ENCODE measurements at places on chromosomes 2 and 18. TPM values are rescaled to one million over a fixed set of nuclear protein-coding genes. Genes with fewer than 3 reads are reported as not detected.

Gene SLC9A4
- 0.22 TPM for total RNA-seq

GRCh38 chr2:45813003-45813941, 161.8 kb downstream of the PRKCE start:
- DNase-seq = no peak

Gene CSRNP3
- total RNA-seq = 1.4 TPM

GRCh38 chr2:238684362-238685326, 163.2 kb upstream of the TWIST2 start:
- no peak for DNase-seq

Gene RNF138
- total RNA-seq = 32.7 TPM

- DNase-seq = peak; percentile 19
Observed at GRCh38 chr2:221203856-221204255, 368.2 kb downstream of the EPHA4 start.

Gene AKAIN1
- total RNA-seq = not detected

Data from OCI-LY7 (cell line).